T-helper 1 cell (primary cell): ENCODE measurements at places on chromosomes 3 and 15.

GRCh38 chr3:73669260-73669659 lies 44.5 kb upstream of the PDZRN3 start:
- no peak for DNase-seq

GRCh38 chr3:66396888-66397287 lies 103.9 kb downstream of the LRIG1 start:
- no peak for DNase-seq

- no peak for DNase-seq
Observed at GRCh38 chr15:41416128-41416741, 660 bp upstream of the RTF1 start.

GRCh38 chr15:96747291-96747690 lies 416.8 kb downstream of the NR2F2 start:
- DNase-seq: no peak

DNA sequence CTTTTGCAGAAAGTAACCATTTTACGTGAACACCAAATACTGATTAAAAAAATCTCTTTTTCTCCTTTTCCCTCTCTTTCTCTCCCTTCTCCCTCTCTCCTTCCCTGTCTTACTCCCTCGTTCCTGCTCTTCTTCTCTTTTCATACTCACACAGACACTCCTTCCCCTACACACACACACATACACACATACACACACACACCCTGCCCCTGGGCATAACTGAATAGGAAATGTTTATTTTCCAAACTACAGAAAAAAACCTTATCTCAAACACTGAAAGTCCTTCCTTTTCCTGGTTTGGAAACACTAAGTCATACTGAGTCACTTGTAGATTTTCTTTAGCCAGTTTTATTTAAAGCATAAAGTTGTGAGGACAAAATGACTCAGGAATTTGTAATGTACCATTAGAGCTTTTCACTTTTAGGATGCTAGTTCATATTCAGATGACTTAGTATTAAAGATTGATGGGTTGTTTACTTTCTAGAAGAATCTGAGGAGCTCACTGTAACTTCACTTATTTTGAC lies 62.4 kb downstream of the MBNL1 start:
- DNase-seq: no peak

GRCh38 chr15:64004056-64004455 lies 42.2 kb downstream of the DAPK2 start:
- no peak for DNase-seq

- DNase-seq: no peak
Observed at GRCh38 chr3:184631472-184631861, 69.9 kb downstream of the EPHB3 start.

DNA sequence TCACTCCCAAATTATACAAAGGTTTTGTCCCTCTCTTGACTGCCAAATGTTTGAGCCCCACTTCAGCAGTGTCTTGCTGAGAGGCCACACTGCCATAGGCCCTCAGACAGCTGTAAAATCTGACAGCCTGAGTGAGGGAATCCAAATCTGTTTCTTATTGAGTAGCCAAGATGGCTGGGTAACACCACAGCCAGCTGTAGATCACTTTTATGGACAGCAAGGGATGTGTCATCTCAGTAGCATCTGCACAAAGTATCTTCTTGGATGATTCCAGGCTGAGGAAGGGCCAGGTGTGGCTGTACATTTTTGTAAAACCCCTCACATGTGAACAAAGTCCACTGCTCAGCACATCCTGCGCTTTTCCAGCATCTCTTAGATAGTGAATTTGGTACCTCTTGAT lies 237.0 kb upstream of the LRTM1 start:
- no peak for DNase-seq

DNA sequence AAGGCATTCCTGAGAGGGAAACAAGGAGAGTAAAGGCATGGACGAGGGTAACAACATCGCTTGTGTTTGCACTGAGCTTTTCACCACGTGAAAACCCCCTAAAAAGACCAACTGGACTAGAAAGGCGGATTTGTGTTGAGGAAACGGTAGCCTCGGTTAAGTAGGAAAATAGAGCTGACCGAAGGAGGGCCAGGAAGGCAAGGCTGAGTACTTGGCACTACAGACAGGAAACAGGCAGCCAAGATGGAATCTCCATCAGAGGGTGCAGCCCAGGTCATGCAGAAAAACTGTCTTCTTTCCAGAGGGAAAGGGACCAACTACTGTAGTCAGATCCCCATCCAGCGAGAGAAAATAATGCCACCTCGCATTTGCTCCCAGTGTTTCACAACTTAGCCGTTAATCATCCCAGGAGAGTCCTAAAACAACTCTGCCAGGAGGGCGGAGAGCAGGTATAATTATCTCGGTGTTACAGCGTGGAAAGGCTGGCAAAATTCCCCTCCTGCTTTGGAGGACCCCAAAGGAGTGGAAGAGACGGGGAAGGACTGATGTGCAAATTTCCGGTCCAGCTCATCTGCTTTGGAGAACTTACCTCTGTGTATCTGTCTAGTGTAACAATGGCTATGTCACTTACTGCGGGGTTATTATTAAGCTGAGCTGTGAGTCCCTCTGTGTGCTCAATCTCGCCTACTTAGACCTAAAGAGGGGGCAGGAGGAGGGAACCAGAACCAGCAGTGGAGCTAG lies 77.2 kb downstream of the MYO1E start:
- DNase-seq: no peak

DNA sequence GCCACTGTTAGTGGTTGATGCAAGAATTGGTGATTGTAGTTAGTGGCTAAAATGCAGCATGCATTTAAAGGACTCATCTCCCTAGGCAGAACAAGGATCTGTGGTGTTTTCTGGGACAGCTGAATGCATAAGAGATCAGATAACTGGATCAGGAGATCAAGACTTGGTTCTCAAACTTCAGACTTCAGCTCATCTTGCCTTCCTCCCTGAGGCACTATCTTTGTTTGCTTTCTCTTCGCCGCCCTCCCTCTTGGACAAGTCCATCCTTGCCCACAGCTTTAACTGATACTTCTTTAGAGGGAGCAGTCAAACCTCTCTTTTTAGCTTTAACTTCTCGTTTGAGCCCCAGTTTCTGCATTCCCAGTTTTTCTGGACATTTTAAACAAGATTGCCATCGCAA lies 195.4 kb upstream of the TPRG1 start:
- no peak for DNase-seq

- DNase-seq: no peak
Observed at GRCh38 chr15:73680549-73680948, 3.6 kb upstream of the CD276 start.

DNA sequence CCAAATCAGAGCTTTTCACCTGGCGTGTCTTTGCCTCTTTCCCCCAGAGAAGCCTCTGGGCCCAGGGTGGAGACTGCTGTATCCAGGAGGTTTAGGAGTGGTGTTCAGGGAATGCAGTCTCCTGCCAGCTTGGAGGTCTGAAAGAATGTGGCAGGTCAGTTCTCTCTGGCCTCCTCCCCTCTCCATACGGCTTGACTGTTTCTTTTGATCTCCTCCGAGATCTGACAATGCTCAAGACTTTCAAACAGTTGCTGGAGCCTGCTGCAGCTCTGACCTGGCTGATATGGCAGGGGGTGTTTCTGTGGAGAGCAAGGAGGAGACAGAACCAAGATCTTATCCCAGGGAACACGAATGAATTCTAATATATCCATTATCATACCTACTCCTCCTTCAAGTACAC lies 24.7 kb upstream of the TM4SF4 start:
- DNase-seq: no peak

- no peak for DNase-seq
Observed at GRCh38 chr3:119025171-119025795, 9.4 kb downstream of the IGSF11 start.

DNA sequence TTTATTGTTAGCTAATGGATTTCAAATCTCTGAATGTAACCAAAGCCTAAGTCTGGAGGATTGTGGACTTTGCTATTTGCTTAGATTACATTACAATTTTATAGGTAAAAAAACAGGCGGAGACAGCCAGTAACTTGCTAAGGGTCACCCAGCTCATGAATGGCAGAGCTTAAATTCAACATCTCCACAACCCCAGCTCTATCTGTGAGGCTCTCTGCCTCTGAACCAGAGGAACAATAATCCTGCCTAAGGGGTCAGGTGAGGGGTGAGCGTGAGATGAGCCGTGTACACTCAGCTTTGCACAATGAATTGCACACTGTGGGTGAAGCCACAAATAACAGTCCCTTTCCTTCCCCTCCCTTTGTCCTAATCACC lies 69.8 kb upstream of the SPATA12 start:
- no peak for DNase-seq

- no peak for DNase-seq
Observed at GRCh38 chr3:124142389-124142970, 150.6 kb upstream of the ROPN1 start.
